ENCODE measurements at places on chromosomes 2 and 18.

DNA sequence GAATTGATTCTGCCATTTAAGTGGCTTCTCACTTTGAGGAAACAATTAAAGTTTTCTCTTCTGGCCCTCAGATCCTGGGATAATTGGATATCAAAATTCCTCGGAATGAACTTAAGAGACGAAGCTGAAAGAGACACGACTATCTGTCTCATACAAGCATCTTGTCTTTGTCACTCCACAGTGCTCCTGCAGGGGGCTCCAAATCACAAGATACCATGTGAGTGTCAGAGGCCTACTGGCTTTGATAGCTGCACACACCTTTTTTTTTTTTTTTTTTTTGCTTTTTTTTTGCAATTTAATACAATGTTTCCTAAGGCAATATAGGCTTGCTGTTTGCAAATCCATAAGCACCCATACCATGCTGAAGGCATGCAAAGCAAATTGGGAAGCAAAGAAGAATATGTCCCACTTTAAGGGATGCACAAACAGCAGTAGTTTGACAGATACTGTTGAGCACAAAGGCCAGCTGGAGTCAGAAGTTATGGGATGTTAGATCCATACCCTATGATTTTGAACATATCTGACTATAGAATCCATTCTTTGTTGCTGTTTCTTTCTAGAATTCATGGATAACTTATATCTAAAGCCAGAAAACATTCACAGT is 109.0 kb upstream of the CBLN2 start:
- no peak for DNase-seq

GRCh38 chr2:8836971-8837794 is at the start of gene KIDINS220:
KIDINS220 (minus strand) TSS chr2:8837613; CDS start chr2:8827093, 10,520 bp downstream.
- no peak for DNase-seq

DNA sequence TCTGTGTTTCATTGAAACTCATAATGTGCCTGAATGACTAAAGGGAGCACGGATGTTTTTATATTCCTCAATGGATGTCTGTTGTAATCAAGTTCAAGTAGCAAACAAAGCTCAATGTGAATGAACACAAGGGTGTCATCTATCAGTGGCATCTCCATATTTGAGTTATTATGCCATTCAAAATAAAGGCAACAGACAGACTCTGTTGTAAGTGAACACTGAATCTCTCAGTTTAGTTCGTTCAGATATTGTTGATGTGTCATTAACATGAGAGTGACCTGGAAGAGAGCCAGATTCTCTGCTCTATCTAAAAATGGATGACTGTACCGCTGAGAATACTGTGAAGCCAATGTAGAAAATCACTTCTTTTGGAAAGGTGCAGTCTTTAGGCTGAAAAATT is 118.7 kb downstream of the NUP35 start:
- no peak for DNase-seq

DNA sequence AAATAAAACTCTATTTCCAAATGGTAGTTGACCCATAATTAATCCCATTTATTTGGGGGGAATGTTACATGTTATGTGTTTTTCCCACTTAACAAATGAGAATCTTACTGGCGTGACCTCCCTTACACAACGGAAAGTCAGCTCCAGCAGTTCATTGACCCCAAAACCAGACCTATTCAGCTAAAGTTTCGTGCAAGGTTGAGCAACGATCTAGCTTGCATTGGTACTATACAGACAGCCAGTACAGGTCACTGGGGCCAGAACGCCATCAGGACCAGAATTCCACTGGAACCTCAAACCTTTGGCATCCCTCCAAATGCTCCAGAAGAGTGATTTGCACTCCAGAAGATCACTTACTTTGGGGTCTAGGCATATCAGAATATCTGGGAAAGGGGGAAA is 6.8 kb upstream of the CTAGE1 start:
- DNase-seq = no peak

DNA sequence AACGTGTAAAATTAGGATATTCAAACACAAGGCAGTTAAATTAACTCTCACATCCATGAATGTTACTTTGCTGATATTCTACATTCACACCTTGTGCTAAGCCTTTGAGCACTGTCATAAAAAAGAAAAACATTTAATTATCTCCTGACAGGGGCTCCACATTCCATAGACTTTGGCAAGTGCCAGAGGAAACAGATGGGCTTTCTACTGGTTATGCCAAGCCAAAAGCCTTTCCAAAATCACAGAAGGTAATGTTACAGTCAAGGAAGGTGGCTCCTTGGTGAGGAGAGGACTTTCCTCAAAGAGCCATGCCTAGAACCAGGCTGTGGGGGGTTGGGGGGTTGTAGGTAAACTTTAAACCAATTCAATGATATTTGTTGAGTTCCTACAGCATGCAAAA is 12.4 kb downstream of the MYO5B start:
- no peak for DNase-seq

GRCh38 chr2:178377046-178377445 is 73.9 kb downstream of the PRKRA start:
- no peak for DNase-seq

DNA sequence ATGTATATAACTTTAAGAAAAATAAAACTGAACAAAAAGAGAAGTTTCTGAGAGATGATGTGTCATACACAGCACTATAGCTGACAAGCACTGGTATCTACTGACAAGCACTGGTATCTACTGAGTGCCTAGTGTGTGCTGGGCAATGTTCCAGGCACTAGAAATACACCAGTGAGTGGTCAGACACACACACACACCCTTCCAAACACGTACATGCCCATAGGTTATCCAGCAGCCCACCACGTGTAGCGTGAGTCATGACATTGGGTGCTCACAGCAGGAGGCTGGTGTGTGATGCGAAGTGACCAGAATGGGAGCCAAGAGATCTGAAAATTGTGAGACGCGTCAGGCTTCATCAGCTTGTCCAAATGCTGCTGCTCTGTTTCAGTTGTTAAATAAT is 12.2 kb upstream of the GNAL start:
- no peak for DNase-seq

DNA sequence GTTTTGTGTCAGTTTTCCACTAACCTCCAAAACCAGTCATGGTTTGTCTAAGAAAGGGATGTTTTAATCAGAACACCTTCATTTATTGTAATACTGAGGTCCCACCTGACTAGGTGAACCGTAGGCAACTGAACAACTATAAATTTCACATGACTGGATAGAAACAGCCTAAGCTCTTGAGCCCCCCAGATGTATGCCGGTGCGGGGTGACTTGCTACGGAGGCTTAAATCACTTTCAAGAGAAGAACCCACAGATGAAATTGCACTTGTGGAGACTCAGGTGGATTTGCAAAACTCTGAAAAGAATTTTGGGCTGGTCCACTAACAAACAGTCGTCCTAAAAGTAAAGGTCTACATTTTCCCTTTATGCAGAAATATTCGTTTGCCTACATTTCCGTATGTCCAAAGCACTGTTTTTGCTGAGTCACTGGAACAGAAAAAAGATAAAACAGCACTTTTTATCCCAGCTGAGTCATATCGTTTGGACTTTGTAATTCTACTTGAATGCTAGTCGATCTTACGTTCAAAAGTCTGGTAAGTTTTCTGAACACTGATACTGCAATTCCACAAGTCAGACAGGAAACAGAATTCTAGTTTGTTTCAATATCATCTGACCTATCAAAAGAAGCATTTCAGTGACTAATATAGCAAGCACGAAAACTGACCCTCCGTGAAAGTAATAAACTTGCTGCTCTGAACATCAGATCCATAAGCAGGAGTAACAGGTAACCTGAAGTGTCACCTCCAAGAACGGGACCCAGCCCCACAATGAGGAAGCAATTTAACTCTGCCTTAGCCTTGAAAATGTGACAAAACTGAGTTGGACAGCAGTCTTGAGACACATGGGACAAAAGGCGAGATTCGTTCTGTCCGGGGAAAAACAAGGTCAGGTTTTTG is 18.1 kb downstream of the ZNF516 start:
- no peak for DNase-seq

GRCh38 chr2:178265851-178266250 is 71.5 kb downstream of the OSBPL6 start:
- DNase-seq = no peak

- no peak for DNase-seq
These were observed 203.4 kb upstream of the RND3 start for GRCh38 chr2:150690870-150691269.

- no peak for DNase-seq
These were observed 27.1 kb upstream of the TFPI start for GRCh38 chr2:187581125-187581896.

DNA sequence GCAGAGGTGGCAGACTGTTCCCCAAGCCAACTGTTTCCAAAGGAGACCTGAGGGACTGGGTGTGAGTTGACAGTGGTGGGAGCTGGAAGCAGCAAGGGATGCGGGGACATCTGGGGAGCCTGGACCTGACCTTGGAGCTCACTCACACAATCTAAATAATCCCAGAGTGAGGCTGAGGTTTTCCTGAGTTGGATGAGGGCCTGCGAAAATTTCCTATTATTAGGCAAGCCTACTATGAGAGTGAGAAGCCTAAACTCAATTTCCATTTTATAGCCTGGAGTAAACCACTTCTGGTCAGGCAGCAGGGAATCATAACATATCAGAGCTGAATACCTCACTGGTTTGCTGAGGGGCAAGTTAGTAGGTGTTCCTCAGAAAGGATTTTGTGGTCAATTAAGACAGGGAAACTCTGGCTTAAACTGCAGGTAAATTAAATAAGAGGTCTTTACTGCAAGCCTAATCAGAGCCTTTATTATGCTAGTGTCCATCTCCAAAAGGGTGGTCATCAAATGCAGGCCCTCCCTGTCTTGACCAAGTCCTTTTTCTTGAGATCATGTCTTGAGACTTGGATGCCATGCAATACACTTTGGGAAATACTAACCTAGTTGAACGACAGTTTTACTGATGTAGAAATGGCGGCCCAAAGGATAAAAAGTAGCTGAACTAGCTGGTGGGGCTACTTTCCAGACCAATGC is 1.7 kb upstream of the COX5B start:
- DNase-seq = no peak

- DNase-seq = no peak
These were observed 133.2 kb downstream of the ACKR3 start for GRCh38 chr2:236702657-236703372.

DNA sequence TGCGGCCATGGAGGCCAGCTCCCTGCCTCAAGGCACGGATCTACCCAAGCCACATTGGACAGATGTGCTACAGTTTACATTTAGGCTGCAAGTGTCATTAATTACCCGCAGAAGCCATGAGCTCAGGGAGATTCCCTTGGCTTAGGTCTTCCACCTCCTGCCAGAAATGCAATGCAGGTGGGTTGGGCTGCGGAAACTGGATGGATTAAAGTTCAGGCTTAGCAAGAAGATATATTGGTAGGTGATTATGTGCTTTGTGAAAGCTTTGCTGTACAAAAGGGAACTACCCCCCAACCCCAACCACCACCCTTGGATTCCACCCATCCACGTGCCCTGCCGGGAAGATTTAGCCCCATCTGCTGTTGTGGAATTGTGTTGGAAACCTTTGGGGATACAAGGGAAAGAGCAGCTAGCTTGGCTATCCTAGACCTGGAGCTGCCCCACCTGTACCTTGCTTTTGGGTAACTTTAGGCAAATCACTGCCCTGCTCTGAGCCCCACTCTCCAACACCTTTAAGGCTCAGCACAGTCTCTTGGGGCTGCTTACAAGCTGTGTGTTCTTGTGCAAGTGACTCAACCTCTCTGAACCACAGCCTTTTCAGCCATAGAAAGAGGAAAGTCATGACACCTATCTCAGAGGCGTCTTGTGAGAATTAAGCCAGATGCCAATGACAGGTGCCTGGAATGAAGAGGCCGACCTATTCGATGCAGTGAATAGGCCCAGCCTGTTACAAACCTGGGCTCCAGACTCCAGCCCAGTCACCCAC is 141.6 kb upstream of the GLI2 start:
- DNase-seq = no peak

DNA sequence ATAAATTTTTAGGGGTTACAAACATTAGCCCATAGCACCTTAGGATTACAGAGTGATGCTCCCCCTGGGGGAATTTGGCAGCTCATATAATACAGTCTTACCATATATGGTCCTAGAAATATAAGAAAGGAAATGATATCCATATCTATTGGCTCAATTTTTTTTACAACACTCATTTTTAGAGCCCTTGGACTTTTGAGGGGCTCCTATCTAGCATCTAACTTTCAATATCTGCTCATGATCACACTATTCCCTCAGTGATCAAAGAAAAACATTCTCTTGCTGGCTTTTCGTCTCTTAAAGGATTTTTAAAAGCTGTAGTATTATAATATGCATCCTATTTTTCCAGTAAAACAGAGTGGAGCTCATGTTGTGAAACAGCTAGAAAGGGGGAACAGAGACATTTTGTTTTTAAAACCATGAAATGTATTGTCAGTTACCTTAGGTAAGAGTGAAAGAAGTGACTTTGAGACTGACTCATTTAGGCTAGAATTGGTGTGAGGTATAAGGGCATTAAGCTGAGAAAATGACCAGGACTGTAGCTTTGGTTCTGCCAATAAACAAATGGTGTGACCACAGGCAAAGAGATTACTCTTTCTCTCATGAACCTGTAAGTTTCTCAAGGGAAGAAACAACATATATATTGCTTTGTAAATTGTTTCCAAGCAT is 65.8 kb downstream of the ALPK2 start:
- no peak for DNase-seq

- DNase-seq = peak; percentile 22
These were observed 124.7 kb downstream of the CABLES1 start for GRCh38 chr18:23259701-23260681.

DNA sequence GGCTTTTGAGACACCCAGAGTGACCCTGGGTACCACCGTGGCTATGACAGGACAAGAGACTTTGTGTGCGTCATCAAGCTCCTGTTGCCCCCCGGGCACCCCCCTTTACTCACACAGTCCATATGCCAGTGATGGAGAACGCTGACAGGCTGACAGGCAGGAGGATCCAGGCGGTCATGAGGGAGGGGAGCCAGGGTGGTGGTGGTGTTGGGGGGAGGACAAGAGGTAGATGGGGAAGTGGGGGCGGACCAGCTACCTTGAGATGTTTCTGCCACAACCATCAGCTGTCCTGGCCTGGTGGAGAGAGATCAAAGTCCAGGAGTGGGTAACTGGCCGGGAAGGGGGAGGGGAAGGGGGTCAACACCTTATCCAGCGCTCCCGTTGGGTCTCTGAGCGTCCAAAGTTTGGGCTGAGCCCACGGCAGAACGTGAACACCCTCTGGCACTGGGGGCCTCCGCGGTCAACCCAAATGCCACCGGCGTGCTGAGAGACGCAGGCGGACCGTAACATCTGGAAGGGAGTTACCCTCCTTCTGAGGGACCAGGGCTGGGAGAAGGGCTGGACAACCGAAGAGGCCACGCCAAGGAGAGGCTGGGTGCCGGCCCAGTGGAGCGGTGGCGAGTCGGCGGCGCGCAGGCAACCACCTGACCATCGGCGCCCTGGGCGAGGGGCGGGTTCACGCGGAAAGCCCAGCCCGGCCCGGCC is 575 bp downstream of the TMEM150A start:
- no peak for DNase-seq

DNA sequence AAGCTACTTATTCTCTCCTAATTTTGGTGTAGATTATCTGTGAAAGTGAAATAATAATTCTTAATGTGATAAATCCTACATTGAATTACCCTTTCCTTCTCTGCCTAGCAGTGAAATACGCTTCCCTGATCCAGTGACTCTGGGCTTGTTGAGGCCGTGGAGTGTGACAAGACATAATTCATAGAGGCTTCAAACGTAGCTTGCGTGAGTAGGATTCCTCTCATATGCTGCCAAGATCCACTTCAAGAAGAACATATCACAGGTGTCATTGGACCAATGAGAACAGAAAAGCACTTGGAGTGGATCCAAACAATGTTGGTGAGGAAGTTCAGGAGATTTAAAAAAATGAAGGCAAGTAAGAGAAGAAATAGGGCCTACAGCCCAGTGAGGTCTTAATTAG is 221.3 kb upstream of the TMEFF2 start:
- DNase-seq = no peak

- DNase-seq = no peak
These were observed 510.6 kb downstream of the XIRP2 start for GRCh38 chr2:167398873-167399272.

GRCh38 chr2:28633204-28633603 is 118.4 kb upstream of the PPP1CB start:
- no peak for DNase-seq

Data from cortex of kidney (tissue), 1 donor.